ENCODE measurements at places on chromosomes 11 and 22. TPM values are rescaled to one million over a fixed set of nuclear protein-coding genes. Genes with fewer than 3 reads are reported as not detected.

- DNase-seq: peak; percentile 54
These were observed 9.0 kb upstream of the PLAAT2 start for GRCh38 chr11:63572026-63572688.

DNA sequence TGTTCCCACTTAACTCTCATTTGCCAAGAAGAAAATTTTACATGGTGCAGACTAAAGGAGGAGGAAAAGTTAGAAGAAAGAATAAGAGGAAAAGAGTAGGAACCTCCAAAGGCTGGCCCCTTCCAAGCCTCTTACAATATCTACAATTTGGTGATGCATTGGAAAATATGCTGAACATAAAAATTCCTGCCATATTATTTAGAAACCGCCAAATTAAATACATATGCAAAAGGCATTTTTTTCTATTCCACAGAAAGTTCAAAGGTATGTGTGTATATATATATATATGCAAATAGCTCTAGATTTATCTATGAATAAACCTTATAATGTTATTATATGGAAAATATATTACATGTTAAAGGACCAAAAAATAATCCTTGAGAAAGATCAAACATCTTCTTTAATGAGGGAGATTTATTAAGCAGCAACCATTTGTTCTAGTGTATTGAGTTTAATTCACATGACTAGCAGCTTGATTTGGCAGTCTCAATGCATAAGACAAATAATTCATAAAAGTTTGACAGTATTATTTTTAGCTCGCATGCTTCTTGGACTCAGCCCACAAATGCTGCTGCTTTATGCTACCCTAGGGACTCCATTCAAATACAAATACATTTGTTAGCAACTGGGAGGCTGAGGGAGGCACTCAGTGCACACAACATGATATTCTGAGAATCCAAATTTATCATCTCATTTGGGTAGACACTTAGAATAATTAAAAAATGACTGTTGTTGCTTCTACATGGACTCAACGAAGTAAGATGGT is 184.9 kb downstream of the SBF2 start:
- DNase-seq: no peak

DNA sequence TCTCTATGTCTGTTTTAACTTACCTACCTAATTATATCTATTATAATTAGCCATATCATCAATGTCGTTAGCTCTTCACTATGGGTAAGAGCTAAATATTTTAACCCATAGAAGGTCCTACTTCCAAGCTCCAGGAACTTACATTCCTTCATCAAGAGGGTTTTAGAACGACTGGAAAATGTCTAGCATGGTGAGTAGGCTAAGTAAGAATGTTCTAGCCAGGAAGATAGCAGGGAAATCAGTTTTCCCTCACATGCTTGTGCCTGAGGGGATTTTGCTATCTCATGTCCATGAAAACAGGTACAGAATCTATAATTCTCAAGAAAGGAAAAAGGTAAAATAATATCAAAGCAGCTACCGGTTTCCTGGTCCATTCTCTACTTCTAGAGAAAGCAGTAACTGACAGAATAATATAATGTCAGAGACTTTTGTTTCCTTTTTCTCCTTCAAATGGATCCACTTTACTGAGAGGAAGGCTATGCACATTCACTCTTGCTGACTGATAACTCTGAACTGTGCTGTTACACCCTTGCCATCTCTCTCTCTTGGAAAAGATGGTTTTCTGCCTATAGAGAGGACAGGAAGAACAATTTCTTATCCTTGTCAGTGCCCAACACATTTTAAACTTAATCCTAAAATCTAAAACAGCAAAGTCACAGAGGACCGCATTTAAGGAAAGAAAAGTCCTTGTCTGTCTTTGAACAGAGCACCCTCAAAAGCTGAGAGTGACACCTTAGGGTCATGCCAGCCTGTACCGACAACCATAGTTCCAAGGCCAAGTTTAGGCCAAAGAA is 67.0 kb downstream of the MAML2 start:
- DNase-seq: no peak

- DNase-seq: peak; percentile 39
These were observed 115.9 kb upstream of the GRK3 start for GRCh38 chr22:25448435-25449051.

DNA sequence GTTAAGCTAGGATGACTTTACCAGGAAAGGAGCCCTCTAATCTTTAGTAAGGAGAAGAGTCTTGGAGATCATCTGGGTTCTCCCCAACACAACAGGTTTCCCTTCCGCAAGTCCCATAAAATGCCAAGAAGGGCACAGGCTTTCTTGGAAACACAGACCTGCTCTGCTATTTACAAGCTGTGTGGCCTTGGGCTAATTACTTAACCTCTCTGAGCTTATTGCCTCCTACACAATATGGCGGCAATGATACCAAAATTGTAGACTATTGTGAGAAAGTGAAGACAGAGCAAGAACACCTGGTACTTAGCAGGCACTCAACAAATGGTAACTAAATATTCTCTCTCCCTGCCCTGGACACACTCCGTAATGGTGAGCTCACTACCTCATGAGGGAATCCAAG is 49.1 kb downstream of the DSCAML1 start:
- DNase-seq: no peak

DNA sequence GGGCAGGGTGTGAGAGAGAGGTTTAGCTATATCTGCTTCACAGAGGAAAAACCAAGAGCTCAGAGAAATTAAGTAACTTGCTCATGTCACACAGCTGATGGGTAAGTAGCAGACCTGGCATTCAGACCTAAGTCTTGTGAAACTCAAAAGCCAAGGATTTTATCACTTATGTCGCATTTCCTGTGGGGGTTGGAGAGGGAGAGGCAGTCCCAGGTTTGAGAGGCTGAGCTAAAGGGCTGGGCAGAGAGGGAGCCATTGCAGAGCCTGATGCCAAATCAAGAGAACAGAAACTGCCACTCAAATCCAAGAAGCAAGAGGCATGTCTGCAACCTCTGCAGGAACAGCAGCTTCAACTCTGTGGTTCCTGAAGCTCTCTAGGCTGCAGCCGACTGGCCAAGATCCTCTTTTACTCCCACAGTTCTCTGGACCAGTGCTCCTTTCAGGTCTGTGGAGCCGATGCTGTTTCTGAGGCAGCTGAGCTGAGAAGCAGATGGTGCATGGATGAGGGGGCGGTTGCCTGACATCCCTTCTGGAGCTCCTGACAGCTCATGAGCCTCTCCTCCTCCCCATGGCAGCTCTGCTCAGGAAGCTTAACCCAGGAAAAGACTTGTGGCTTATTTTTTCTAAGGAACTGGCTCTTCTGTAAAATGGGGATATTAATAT is 47.6 kb upstream of the NAV2 start:
- DNase-seq: no peak

DNA sequence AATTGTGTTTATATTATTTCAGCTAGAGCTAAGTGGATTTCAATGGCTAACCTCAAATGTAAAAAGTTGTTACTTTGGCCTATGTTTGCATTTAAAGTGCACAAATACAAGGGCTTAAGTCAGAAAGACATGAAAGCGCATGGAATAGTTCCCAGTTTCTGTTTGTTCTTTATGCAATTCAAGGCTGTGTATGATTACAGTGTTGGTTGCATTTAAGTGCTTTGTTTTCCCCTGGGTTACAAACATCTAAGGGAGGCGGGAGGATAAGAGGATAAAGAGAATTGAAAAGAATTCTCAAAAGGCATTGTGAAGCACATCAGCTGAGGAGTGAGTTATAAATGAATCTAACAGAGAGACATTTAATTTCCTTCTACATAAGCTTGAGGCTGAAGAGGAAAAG is 453.4 kb downstream of the NTM start:
- DNase-seq: no peak

GRCh38 chr11:80925321-80925720 is 1484.5 kb upstream of the TENM4 start:
- DNase-seq: no peak

DNA sequence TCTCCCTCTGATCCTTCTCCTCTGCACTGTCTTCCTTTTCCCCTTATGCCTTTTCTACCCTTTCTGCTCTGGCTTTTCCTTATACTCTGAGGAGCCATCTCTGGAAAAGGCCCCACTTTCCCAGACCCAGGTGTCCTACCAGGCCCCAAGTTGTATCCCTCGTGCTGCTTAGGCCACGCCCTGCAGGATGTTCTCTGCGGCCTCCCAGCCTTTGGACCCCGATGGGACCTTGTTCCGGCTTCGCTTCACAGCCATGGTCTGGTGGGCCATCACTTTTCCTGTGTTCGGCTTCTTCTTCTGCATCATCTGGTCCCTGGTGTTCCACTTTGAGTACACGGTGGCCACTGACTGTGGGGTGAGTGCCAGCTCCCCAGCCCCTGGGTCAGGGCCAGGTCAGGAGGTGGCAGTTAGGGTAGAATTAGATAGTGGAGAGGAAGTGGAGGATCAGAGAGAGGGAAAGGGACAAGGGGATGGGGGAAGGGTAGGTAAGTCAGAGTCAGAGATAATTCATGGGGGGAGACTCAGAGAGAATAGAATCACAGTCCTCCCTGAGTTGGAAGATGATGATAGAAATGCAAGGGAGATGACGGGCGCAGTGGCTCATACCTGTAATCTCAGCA is 8.9 kb downstream of the PGAP2 start:
- DNase-seq: no peak

DNA sequence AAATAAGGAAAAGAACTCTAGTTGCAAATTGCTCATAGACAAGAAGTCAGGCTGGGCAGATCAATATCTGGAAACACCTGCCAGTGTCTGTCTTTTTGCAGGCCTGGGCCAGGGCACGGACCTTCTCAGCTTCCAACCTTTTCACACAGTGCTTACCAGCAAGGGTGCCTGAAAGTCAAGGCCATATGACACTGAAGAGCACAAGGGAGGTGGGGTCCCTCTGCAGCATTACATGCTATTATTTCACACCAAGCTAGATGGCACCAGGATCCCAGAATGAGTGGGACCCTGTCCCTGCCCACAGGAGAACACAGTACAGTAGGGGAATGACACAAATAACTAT is 5.9 kb upstream of the PEX26 start:
- DNase-seq: no peak

DNA sequence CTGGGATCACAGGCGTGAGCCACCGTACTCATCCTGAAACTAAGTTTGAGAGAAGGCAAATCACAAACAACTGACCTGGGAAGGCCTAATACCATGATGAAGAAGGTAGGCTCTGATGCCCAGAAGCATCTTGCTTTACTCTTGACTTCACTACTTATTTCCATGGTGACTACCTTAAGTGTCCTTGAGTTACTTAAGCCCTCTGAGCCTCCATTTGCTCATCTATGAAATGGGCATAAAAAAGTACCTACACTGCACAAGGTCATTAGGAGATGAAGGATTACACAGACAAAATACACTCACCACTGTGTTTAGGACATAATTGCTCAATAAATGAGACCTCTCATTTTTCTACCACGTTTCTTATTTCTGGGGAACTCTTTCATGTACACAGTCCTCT is 27.9 kb downstream of the EIF4ENIF1 start:
- DNase-seq: no peak

Gene NAALAD2
- total RNA-seq: not detected

Gene LRRC51
- 4.6 TPM for total RNA-seq

Gene TBC1D10A
- total RNA-seq: 16.9 TPM

Gene LAYN
- total RNA-seq: not detected

All from Karpas-422 (cell line).